ENCODE measurements at places on chromosomes 1 and 21.
A peak's percentile ranks its signal among the peaks of the same experiment; 100 is the strongest.

DNA sequence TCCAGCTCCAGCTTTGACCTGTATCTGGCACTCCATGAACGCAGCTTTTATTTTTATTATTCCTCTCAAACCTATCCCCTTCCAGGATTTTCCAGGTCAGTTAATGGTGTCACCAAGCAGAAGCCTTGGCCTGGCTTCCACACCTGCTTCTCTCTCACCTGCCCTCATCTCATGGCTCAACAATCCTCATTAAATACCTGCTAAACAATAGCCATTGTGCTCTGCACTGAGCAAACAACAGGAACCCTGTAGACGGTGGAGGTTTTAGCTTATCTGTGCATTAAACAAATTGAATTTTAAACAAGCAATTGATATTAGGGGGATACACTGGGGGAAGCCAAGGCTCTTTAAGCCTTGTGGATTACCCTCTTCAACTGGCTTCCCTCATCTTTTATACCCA is 15.3 kb downstream of the PYCR2 start:
- DNase-seq = no peak

GRCh38 chr1:91553177-91553591 is 52.5 kb downstream of the CDC7 start:
- DNase-seq = no peak

GRCh38 chr1:13781907-13782633 is 82.1 kb downstream of the PRDM2 start:
- no peak for DNase-seq

GRCh38 chr1:147600119-147601111 is 59.1 kb downstream of the BCL9 start:
- DNase-seq = no peak

- no peak for DNase-seq
These were observed 27.7 kb downstream of the RAB7B start for GRCh38 chr1:205975387-205975998.

- no peak for DNase-seq
These were observed at the start of gene S100A6 for GRCh38 chr1:153535242-153536011. Gene S100A6 (minus strand): TSS chr1:153535991. CDS start chr1:153535339, 652 bp downstream.

- DNase-seq = no peak
These were observed 104.6 kb downstream of the PLXNA2 start for GRCh38 chr1:208139434-208140045.

- DNase-seq = no peak
These were observed 69.2 kb upstream of the WLS start for GRCh38 chr1:68301471-68302001.

DNA sequence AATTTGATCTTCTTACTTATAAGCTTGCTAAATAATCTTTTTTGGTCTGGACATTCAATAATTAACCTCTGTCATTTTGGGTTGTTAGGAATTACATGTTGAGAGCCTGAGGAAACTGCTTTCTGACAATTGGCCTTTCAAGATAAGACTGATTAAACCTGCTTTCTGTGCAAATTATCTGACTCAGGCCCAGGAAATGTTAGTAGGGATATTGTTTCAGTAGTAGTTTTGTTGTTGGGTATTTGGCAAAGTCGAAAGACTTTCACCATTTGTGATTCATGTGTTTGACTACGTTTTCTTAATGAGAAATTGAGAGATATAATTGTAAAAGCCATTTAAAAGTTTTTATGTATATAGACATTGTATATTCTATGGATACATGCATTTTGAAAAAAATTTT is 81.1 kb upstream of the GPR88 start:
- DNase-seq = no peak

- DNase-seq = no peak
These were observed 330.6 kb downstream of the DUSP10 start for GRCh38 chr1:221411283-221411682.

- peak; percentile 63 for DNase-seq
These were observed 12.0 kb upstream of the FCAMR start for GRCh38 chr1:206982216-206982615.

DNA sequence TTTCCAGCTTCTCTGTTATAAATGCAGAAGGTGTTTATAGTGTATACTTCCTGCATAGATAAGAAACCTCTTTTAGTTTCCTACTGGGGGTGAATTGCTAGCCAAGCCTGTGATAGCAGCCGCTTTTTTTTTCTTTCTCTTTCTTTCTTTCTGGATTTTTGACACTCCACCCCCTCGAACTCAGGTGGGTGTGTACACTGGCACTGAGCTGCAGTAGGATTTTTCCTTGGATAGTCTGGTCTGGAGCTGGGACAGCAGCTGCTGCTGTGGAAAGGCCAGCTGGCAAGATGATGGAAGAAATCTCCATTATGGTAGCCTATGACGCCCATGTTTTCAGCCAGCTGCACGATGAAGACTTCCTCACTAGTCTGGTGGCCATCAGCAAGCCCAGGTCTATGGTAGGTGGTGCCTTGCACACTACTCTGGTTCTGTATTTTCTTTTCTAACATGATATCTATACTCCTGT is 122.5 kb upstream of the CACYBP start:
- DNase-seq = no peak
